ENCODE measurements at places on chromosomes 1 and 21. TPM values are rescaled to one million over a fixed set of nuclear protein-coding genes. Genes with fewer than 3 reads are reported as not detected.

Gene MNDA
- polyA plus RNA-seq: 0.47 TPM

Gene LCE3E
- not detected for polyA plus RNA-seq

Gene C1orf94
- not detected for polyA plus RNA-seq

Gene SSBP3
- polyA plus RNA-seq: 22.6 TPM

Gene MROH9
- polyA plus RNA-seq: not detected

Gene CFAP126
- polyA plus RNA-seq: 0.16 TPM

Gene DARS2
- polyA plus RNA-seq: 12.7 TPM

Gene EDEM3
- 13.0 TPM for polyA plus RNA-seq

Gene CD84
- 0.10 TPM for polyA plus RNA-seq

Gene ACTN2
- polyA plus RNA-seq: 1,560 TPM

Gene KIF14
- polyA plus RNA-seq: 0.01 TPM

Gene TUFT1
- 3.0 TPM for polyA plus RNA-seq

DNA sequence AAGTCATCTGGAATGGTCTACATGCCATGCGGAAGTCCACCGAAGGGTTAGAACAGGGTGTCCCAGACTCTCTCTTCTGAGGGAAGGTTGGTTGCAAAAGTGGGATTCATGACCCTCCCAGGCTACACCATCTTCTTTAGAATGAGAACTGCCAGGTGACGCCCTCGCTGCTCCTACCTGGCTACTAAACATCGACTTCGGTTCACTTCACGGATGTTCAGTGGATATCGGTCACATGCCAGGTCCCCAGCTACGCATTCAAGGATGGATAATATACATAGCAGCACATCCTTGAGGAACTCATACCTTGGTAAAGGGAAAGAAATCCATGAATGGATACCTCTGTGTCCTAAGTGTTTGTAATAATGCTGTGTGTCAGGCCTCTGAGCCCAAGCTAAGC lies 3.3 kb upstream of the OPTC start:
- DNase-seq: no peak

- DNase-seq: no peak
Measured at GRCh38 chr1:72000809-72001208, 281.5 kb downstream of the NEGR1 start.

GRCh38 chr1:154386643-154387352 lies 18.3 kb upstream of the IL6R start:
- DNase-seq: no peak

GRCh38 chr1:145961109-145961424 lies 3.2 kb upstream of the LIX1L start:
- no peak for DNase-seq

GRCh38 chr1:45543581-45544417 lies 6.8 kb upstream of the AKR1A1 start:
- DNase-seq: peak; percentile 64

DNA sequence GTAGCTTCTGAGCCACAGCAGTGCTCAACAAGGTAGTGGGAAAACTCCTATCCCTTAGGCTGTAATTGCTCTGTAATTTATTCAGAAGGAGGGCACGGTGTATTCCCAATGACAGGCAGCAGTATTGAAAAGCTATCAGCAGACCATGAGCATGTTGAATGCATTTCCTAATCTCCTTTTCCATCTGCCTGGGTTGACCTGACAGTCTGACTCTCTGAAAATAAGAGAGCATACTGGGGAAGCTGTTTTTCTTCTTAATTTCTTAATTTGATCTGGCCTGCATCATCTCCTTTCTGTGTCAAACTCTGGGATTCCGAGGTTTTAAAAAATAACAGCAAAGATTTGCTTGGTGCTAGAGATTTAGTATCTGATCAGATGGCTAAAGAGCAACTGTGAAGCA lies 88.1 kb upstream of the SLC35F3 start:
- DNase-seq: no peak

GRCh38 chr1:54461731-54462596 lies 55.8 kb upstream of the SSBP3 start:
- no peak for DNase-seq

DNA sequence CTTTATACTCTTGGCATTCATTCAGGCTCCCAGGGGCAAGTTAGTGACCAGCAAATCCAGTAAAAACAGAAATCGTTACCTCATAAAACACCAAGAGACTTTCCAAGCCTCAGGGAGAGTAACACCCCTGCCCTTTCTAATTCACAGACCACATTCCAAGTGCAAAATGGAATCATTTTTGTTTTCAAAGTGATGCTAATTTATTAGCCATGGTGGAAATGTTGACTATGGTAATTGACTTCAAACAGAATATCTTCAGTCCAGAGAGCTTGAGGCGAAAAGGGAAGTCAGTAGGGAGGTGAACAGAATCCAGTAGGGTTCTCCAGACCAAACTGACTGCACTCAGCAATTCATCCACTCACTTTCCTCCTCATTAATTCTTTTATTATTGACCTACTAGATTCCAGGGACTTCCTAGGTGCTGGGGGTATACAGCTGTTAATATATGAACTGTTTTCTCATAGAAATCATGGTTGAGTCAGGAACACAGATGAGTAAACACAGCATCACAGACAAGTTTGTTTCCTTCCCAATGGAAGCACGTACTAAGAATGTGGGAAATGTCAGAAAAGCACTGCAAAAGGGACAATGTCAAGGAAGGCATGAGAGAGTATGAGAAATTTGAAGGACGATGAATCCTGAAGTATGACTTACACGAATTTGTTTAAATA lies 388.5 kb upstream of the C1orf87 start:
- DNase-seq: no peak

DNA sequence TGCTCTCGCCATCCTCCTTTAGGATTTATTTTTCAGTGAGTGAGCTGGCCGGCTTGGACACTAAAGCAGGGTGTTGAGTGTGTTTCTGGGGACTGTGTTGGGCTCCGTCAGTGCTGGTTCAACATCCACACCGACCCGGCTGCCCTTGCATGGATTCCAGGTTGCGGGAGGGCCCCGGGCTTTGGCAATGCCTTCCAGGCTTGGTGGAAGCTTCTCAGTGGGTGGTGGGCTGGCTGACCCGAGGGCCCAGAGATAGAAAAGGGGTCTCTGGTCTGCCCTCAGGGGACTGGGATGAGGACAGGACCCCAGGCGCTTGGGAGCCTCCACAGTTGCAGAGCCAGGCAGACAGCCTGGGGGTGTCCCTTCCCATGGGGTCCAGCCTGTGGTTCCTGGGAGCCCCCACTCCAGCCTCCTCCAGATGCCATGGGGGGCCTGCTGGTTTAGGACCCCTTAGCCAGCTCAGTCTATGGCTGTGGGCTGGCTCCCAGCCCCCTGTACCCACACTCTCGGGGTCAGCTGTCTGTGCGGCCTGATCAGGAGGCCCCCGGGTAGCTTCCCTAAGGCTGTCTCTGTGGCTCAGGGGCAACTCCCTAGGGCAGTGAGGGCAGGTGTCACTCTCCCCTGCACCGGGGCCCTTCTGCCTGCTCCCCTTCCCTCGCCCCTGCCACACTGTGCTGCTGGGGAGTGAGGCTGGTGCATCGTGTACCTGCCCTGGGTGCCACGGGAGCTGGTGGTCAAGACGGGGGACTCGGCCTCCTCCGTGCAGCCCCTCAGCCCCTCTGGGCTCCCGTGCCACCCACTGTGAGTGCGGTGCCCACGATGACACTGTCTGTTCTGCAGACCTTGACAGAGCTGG lies 16.5 kb downstream of the PDXK start:
- DNase-seq: no peak

DNA sequence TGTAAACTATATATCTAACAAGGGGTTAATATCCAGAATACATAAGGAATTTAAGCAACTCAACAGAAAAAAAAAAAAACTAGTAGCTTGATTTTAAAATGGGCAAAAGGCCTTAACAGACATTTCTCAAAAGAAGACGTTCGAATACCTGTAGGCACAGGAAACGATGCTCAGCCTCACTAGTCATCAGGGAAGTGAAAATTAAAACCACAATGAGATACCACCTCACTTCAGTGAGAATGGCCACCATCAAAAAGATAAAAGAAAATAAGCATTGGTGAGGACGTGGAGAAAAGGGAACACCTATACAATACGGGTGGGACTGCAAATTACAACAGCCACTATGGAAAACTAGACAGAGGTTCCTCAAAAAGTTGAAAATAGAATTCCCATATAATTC lies 37.3 kb downstream of the NPHP4 start:
- DNase-seq: no peak

- no peak for DNase-seq
Measured at GRCh38 chr1:57721001-57721400, 297.1 kb upstream of the DAB1 start.

GRCh38 chr1:54888080-54888733 lies 1.2 kb upstream of the DHCR24 start:
- no peak for DNase-seq

- peak; percentile 95 for DNase-seq
Measured at GRCh38 chr1:58816072-58816746, 32.4 kb upstream of the JUN start.

DNA sequence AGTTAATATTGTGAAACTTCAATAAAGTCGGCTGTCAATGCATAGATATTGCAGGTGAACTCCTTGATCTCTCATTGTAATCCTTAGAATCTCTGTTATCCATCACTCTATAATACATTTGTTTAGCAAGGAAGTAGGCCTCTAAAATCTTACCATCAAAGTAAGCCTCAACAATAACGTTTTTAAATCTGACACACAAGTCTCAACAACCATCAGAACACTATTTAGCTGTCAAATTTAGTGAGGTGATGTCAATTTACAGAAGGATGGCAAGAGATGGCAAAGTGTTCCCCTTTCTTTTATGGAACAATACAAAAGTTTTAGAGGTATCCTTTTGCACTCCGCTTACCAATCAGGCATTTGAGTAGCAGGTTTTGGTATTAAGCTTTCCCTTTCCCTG lies 67.6 kb downstream of the RWDD3 start:
- DNase-seq: no peak

GRCh38 chr21:32114419-32115035 lies 164.3 kb downstream of the MIS18A start:
- DNase-seq: no peak

GRCh38 chr1:24966724-24967346 lies 36.8 kb upstream of the RUNX3 start:
- DNase-seq: no peak

DNA sequence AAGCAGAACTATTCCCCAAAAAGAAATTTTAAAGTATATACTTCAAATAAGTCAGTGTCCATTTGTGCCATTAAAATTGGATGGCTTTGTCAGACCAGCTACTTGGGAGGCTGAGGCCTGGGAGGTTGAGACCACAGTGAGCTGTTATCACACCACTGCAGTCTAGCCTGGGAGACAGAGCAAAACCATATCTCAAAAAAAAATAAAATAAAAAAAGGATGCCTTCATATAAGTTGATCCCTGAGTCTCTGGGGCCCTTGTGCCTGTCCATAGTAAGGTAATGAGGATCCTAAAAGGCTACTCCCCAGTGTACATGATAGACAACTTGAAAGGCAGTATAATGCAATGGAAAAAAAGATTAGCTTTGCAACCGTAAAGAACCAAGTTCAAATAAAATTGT lies 81.2 kb upstream of the BARHL2 start:
- DNase-seq: no peak

DNA sequence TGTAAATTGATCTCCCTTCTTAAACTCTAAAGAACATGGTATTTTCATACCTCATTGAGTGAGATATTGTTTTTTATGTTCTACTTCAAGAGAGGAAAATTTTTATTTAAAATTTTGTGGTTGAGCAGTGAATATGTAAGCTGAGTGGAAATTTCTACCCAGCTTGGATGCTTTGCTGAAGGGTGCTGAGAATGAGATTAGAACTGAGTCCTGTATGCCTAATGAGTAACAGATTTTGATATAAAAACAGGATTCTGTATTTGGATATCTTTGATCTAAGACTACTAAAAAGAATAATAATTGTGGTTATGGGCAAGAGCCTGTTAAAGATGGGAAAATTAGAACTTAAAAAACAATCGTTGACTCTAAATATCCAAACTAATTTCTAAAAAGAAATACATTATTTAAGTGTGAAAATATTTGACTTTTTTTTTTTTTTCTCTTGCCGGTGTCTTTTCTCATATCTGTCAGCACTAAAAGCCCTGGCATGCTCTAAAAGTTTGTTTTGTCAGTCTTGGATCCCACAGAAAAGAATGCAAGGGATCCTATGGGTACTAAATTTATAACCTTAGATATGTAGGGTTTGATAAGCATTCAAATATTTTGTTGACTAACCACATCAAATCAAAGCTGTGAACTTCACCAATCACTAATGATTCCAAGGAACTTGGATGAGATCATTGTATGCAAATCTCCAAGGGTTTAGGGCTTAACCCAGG lies 652.3 kb downstream of the PTPRC start:
- DNase-seq: no peak

- DNase-seq: no peak
Measured at GRCh38 chr1:52967666-52968065, 40.6 kb downstream of the SCP2 start.

GRCh38 chr1:205440121-205440475 lies 15.7 kb downstream of the BLACAT1 start:
- no peak for DNase-seq

GRCh38 chr1:108892356-108893140 lies 15.8 kb downstream of the GPSM2 start:
- no peak for DNase-seq

DNA sequence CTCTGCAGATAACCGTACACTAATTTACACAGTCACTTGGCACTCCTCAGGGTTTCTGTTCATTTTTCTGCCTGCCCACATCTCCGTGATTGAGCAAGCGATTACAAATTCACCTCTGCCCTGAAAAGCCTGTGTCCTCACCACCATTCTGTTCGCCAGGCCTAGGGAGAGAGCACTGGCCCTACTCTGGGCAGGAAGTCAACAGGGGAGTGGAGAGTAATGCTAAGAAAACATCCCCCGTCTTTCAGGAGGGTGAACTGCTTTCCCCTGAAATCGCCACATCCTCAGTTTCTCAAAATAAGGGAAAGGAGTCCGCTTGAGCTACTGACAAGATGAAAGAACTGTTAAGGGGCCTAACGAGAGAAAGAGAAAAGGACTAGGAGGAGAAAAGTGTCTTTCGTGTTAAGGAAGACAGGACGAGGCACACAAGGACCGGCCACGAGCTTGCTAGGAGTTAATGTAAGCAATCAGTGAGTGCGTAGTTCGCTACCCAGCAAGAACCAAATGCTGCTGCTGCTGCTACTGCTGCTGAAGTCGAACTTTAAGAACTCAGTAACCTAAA lies 632 bp downstream of the PEX19 start:
- no peak for DNase-seq

DNA sequence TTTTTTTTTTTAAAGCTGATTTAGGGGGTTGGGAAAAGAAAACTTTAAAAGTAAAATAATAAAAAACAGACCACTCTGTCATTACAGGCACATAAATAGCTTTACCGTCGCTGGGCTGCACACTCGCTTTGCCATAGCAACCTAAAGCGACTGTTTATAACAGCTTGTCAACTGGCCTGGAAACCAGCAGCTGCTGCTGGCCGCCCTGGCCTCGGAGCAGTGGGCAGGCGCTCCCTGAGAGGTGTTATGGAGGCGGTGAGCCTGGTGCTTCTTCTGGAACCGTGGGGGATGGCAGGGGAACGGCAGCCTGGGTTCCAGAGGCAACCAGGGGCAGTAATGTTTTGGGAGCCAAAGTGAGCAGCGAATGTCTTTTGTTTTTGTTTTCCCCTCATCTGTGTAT lies 45.7 kb downstream of the ATP2B4 start:
- peak; percentile 43 for DNase-seq

DNA sequence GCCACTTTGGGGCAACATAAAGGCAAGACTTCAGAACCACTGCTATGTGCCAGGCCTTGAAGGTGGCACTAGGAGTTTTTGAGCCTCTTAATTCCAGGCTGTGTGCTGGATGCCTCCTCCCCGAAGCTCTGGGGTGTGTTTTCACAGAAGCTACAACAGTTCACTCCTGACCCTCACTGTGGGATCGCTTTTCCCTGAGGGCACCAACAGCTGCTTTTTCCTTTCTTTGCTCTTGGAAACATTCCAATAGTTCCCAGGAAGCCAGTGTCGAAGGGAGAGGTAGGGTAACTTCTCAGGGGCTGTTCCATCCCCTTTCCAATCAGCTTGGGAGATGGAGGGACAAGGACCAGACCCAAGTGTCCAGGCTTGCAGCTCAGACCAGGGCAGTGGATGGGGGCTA lies 153.4 kb downstream of the C1orf94 start:
- no peak for DNase-seq
